Skeletal muscle cell (primary cell): ENCODE measurements at places on chromosomes 13 and 19.

DNA sequence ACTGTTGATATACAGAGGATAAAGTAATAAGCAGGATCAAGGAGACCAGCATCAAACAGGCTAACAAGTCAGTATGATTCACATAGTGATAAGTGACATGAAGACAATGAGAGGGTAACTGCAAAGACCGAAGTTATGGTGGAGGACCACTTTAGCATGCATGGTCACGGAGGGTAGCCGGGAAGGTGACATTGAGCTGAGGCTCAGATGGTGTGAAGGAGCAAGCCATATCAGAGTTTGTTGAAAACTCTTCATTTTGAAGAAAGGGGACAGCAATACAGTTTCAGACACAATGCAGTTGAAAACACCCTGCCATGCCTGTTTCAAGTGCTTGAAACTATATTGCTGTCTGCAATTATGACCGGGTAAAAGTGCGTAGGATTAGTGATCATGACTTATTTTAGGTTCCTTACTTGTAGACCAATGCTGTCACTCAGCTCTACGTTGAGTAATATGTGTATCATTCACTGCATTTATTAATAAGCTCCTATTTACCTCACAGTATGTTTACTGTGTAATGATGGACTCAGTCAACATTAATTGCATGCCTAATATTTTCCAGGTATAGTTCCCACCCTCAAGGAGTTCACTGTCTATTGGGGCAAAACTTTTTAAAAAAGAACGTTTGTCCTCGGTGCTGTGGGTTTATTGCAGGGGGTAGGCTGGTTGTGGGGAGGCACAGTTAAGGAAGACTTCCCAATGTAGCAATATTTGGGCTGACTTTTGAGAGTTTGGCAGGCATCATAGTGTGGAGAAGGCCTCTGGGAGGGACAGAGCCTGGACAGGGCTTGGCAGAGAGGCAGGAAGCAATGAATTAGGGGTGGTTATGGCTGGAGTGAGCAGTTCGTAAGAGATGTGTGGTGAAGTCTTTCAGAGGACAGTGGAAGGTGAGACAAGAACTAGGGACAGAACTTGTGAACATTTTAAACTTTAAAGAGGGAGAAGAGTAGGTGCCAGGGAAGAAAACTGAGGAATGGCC, 3.2 kb downstream of the UBAC2 start:
- no peak for DNase-seq

GRCh38 chr13:23794267-23795161, 94.7 kb downstream of the MIPEP start:
- no peak for DNase-seq

GRCh38 chr13:97425590-97425989, 8.4 kb upstream of the RAP2A start:
- no peak for DNase-seq

GRCh38 chr19:8132858-8133458, 16.4 kb downstream of the FBN3 start:
- no peak for DNase-seq

DNA sequence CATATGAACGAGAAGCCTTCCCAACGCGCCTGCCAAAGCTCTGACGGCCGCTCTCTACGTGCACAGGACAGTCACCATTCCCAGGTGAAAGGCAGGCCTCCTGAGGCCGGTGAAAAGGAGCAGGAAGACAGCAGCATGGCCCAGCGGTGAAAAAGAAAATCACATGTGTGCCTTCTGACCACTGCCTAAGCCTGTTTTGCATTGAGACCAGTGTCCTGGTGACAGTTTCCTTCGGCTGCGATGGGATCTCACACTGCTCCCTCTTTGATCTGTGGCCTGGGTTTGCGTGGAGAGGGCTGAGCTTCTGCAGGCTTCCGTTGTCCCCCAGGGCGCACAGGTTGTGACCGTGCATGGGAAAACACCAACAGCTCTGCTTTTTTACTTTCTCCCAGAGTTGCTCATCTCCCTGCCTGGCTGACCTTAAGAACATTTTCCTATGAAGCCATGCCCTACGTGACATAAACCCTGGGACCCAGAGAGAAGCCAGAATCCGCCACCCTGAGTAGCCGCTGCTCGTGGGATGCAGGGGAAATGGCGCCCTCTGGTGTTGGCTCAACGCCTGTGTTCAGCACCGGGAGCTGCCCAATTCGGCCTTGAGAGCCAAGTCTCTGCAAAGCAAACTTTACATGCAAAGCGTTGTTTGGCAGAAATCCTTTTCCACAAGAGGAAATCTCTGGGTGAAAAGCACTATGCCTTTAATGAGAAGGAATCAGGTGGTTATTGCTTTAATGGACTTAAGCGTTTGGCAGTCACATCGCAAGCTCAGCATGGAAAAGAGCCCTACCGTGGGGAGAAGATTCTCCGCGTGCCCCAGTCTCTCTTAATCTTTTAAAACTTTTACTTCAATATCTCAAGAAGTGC, 112.2 kb upstream of the GPR12 start:
- DNase-seq = no peak

- DNase-seq = no peak
These were observed 2.4 kb downstream of the NCAN start for GRCh38 chr19:19214159-19214490.

DNA sequence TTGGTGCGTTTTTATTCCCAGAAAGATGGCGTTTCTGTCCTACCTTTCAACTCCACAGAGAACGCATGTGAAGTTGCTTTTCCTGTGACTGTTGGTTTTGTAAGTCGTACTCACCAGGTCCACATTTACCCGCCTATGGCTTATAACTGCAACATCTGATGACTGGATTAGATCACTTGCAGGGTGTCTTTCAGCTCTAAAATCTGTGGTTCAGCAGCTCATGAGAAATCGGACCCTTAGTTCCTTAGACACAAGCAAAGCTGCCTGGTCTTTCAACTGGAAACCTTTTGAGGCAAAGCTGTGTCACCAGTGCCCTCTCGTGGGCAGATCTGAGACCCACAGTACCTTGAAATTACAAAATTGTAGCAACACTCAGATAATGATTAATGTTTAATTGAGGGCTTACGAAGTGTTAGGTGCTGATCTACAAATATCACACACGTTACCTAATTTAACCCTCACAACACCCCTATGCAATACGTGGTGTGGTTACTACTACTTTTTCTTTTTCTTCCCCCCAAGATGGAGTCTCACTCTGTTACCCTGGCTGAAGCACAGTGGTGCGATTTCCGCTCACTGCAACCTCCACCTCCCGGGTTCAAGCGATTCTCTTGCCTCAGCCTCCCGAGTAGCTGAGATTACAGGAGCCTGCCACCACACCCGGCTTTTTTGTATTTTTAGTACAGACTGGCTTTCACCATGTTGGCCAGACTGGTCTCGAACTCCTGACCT, 65.4 kb downstream of the RUBCNL start:
- peak; percentile 32 for DNase-seq

- no peak for DNase-seq
These were observed 5.7 kb downstream of the LHB start for GRCh38 chr19:49011194-49011593.

- no peak for DNase-seq
These were observed 767.9 kb upstream of the SLITRK6 start for GRCh38 chr13:86567119-86567518.

- DNase-seq = no peak
These were observed 20.6 kb downstream of the TUBGCP3 start for GRCh38 chr13:112567161-112567862.

DNA sequence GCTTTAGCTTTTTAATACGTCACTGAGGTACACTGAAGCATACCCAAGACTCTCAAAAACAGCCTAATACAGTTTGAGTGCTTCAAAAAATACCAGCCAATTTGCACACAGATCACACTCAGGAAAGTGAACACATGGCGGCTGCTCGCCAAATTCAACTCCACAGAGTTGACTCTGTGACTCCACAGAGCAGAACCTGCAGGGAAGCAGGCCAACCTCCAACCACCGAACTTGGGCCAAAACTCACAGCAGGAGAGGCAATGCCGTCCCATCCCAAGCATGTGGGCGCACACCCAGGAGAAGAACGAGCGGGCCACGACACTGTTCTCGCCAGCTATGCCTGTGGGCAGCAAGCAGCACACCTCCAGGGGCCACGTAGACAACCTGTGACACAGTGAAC, 21.1 kb downstream of the ELL start:
- DNase-seq = no peak

DNA sequence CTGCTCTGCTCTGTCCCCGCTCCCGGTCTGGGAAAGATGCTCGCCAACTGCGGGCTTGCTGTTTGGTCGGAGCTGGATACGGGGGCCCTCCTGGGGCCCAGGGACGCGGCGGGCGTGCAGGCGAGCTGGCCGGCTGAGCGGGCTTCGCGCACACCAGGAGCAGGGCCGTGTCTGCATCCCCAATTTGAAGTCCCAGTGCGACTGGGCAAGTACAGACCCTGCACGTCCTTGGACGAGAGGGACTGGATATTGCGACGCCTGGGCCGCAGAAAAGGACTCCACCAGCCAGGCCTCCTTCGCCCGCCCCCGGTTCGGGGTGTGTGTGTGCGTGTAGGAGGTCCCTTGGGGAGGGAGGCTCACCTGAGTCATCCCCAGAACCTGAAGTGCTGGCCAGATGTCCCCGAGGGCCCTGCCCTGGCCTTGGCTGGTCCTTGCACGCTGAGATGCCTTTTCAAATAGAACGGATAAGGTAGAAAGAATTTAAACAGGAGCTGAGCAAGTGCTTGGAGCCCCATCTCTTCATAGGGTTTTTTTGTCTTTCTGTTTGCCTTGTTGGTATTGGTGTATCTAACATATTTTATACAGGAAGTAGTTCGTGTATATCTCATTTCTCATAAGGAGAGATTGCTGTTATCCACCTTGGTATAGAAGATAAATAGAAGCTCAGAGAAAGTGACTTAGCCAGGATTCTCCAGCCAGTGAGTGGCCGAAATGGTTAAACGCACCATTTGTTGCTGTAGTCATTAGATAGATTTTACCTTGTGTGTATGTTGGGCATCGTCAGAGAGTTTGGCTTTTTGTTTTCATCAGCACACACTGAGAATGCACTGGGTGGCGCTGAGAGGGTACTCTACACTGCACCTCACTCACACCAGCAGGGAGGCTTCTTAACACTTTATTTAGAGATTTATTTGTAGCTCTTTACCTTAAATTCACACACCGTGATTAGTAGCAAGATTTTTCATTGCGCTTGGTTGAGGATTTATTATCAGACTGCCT, 1.1 kb downstream of the NAXD start:
- peak; percentile 52 for DNase-seq

DNA sequence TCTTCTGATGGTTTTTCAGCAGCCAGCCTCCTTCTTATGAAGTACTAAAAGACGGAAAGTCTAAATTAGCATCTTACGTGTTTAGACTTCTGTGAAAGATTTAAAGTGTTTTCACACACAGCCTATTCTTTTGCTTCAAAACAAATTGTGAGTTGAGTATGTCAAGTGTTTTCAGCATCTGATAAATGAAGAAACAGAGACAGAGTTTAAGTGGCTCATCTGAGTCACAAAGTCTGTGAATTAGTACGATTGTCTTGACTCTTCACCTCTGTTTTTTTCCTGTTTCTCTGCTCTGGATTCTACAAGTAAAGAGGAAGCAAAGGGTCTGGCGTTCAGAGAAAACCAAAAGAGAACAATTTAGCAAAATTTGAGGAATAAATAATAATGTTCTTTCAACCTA, 116.4 kb downstream of the FRY start:
- DNase-seq = no peak

GRCh38 chr13:108200781-108201398, 14.4 kb downstream of the LIG4 start:
- no peak for DNase-seq

DNA sequence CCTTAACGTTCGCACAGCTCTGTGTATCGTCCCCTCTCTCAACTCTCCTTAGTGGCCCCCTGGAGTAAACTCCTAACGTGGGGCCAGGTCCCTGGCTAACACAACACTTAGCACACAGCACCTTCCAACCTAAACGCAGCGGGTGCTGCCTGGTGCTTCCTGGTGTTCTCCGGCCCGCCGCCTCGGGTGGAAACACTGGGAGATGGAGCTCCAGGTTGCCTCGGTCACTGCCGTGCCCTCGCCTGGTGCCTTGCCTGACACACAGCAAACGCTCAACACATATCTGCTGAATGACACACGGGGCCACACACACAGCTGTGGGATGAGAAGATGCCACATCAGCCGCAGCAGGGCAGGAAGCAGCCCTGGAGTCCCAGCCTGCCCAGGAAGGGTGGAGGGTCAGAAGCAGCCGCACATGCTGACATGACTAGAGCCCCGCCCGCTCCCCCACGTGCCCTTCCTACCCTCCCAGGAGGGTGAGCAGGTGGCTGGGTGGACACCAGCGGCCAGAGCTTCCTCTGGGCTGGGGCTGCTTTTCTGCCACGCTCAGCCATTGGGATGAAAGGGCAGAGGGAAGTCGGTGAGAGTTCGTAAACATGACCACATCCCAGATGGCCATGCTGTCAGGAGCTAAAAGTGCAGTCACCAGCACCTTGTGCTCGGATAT, 6.6 kb downstream of the PEPD start:
- no peak for DNase-seq

DNA sequence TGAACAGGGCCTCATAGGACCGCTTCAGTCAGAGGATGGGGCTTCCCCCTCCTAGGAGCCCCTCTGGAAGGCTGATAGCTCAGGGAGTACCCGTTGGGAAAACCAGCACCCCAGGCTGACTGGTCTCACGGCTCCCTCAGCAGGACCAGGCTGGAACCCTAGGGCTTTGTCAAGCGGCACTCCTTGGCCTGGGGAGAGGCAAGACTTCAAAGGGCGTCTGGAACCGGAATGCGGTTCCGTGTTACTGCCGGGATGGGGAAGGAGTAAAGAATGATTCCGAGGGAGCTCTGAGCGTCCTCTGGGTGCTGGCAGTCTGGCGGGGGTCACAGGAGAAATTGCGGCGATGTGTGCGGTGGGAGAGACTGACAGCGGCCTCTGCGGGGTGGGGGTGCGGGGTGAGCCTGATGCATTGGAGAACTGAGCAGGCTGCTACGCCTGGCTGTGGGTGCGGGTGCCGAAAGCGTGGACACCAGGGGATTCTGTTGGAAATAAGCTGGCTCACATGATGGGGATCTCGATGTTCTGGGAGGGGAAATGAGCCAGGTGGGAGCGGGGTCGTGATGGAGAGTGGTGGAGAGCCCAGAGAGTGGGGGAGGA, 1.9 kb downstream of the COX6B2 start:
- DNase-seq = no peak

- DNase-seq = no peak
These were observed 510.1 kb upstream of the NBEA start for GRCh38 chr13:34431827-34432581.

- DNase-seq = no peak
These were observed 97.5 kb downstream of the RGCC start for GRCh38 chr13:41554626-41555386.

GRCh38 chr19:32682317-32682716, 6.7 kb downstream of the RGS9BP start:
- no peak for DNase-seq

DNA sequence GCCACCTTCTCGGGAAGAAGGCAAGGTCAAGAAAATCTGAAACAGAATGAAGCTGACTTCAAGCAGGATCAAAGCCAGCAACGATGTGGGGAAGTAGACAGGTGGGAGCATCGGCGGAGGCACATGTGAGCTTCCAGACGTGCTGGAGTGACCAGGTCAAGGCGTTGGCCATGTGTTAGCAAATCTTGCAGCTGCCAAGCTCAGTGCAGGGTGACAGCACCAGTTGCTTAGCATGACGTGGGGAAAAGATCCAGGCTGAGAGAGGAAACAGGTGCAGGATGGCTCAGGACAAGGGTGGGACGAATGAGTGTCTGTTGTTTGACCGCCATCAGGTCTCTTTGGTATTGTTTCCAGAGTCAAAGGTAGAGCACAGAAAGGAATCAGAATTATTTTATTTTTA, 92.3 kb downstream of the TNFSF13B start:
- no peak for DNase-seq
